ENCODE measurements at places on chromosomes 12 and 14.

GRCh38 chr14:24064091-24064795 lies 7.1 kb upstream of the CPNE6 start:
- no peak for DNase-seq

- DNase-seq: no peak
These were observed 15.1 kb downstream of the XRCC3 start for GRCh38 chr14:103699901-103700752.

- DNase-seq: peak; percentile 56
These were observed 308.1 kb downstream of the RPAP3 start for GRCh38 chr12:47397664-47398281.

DNA sequence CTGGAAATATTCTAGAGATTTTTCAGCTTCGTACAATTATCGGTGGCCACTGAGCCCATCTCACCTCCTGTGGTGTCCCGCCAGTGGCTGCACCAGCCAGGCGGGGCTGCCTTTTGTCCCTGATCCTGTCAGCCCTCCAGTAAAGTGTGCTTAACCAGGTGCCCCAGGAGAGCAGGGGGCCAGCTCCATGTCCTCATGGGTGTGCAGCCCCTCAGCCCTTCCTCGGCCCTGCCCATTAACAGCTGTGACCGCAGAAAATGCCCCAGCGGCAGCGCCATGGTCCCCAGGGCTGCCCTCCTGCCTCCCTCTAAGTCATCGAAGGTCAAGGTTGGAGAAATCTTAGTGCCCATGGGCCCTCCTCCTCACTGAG lies 188.5 kb downstream of the ZFP36L1 start:
- DNase-seq: no peak

- DNase-seq: no peak
These were observed 7.8 kb downstream of the PPTC7 start for GRCh38 chr12:110575326-110575725.

DNA sequence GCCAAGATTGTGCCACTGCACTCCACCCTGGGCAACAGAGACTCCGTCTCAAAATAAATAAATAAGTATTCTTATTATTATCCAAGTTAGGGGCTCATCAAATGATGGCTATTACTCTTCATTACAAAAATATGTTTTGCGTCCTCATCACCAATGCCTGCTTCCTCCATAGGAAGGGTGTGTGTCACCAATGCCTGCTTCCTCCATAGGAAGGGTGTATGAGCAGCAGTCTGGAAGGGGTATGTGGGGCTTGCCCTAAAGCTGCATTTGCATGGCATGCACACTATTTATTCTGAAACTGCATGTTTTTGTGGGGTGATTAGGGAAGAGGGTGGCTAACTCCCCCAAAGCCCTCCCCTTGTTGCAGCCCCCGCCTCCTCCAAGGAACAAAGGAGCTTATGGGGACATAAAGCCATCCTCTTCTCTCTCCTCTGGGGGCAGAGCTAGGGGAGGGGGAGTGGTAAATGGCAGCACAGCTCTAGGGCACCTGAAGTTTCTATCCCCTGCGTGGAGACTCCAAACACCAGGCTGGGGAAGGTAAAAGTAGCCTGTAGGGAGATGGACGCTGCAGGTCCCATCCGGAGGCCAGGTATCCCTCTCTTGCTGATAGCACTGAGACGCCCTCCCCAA lies 1.3 kb downstream of the CAMKK2 start:
- DNase-seq: no peak

GRCh38 chr12:3923021-3923420 lies 49.8 kb upstream of the PARP11 start:
- no peak for DNase-seq

DNA sequence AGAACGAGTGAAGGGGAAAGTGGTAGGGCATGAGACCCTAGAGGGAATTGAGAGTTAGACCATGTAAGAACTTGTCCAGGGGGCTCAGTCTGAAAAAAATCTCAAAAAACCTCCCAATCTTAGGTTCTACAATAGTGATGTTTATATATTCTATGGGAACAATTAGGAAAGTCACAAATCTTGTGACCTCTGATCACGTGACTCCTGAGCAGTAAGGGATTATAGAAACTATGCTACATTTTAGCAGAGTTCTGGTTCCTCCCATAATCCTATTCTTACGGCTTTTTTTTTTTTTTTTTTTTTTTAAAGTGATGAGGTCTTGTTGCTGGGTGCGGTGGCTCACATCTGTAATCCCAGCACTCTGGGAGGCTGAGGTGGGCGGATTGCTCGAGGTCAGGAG lies 5.8 kb downstream of the ADCK1 start:
- DNase-seq: no peak

DNA sequence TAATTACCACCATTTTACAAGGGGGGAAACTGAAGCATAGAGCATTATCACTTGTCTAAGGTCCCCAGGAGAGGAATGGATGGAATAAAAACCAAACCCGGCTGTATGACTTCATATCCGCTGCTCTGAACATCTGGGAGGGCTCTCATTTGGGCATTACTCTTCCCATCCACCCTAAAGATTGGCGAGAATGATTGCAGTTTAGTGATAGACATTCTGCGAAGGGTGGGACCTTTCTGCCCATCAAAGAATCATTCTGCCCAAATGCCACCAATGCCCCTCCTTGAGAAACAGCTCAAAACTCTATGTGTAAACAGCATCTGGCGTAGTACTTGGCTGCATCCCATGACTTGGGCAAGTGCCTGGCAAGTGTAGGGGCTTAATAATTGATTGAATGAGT lies 11.6 kb downstream of the CHST11 start:
- no peak for DNase-seq

- no peak for DNase-seq
These were observed 48.7 kb upstream of the NAV3 start for GRCh38 chr12:77782034-77782433.

DNA sequence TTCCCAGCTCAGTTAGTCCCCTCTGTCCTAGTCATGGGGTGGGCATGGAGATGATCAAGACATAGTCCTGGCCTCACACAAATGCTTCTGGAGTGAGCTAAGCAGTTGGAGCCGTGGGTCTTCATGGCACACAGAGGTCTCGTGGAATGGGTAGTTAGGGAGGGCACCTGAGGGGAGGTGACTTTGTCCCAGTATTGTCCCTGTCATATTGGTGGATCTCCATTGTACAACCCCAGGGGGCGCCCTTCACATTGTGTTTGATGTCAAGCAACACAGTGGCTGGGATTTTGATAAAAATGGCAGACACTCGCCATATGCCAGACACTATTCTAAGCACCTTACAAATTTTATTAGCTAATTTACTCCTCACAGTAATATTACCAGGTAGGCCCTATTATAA lies 175.4 kb upstream of the LHX5 start:
- DNase-seq: no peak

DNA sequence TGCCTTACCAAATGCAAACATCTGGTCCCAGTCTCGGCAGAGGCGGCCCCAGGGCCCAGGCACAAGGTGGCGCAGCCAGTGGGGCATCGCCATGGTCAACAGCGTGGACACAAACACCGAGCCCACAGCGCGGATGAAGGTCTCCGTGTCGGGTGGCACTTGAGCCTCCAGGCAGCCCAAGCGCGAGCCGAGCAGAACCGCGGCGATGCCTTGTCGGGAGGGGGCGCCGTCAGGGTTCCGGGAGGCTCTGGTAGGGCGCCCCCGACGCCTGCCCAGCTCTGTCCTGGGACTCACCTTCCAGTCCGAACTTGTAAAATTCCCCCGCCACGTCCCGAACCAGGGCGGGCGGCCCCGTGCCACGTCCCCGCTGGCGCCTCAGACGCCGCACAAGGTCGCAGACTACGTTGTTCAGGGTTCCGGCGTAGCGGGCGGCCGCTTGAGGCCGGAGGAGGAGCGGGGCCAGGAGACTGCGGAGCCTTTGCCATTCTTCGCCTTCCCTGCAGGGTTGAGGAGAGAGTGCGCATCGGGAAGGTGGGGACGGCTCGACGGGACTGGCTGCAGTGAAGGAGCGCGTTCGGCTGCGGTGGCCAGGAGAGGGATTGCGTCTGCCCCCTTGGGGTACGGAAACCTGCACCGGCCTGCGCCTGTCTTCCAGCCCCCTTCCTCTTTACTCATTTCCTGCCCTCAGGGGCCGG lies 1.7 kb downstream of the CYP27B1 start:
- DNase-seq: peak; percentile 50

GRCh38 chr14:67332468-67332867 lies 27.1 kb downstream of the ATP6V1D start:
- DNase-seq: no peak

GRCh38 chr12:26750531-26751175 lies 82.3 kb downstream of the ITPR2 start:
- DNase-seq: no peak

DNA sequence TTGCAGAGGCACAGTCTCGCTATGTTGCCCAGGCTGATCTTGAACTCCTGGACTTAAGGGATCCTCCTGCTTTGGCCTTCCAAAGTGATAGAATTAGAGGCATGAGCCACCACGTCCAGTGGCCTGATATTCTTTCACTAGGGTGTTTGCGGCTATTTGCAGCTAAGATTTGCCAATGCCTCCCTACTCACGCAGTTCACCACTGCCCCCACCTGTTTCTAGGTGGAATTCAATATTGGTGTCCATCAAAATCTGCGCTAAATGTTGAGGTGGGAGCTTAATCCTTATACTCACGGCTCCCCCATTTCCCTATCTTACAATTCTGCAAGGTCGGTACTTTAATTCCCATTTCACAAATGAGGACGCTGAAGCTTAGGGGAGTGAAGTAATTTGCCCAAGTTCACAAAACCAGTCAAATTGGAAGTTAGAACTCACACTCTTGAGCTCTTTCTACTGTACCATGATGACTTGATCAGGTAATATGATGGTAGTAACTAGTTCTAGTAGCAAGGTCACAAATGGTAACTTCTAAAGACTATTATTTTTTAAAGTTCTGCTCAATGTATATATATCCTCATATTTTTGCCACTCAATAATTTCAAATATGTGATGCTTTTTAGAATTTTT lies 22.1 kb upstream of the LRRC9 start:
- DNase-seq: no peak

DNA sequence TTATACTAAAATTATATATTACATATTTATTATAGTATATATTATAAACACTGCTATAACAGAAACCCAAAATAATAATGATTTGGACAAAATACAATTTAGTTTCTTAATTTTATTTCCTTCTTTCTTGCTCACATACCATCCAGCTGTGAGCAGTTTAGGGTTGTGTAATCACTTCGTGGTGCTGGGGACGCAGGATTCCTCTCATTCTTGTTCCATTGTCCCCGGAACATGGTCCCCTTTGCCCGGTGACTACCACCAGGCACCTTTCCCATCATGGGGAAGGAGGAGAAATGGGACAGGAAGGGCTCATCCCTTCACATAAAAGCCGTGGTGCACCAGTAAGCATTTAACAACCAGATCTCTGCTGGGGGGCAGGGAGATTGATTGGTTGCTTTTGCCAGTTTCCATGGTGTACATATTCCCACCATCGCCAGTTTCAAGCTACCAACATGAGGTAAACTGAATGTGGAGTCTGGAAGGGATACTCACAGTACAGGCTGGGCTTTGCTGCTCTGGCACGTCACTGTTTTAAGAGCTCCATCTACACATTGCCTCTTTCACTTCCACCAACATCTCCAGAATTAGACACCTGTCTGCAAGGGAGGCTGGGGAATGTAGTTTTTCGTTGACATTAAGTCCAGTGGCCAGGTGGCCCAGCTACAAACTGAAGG lies 191.5 kb downstream of the TMEM132C start:
- no peak for DNase-seq

- peak; percentile 95 for DNase-seq
These were observed 9.2 kb downstream of the PHB2 start for GRCh38 chr12:6961278-6961694.

GRCh38 chr12:75480469-75480949 lies at the start of gene GLIPR1:
GLIPR1 (plus strand) TSS chr12:75480755; CDS start chr12:75480881, 126 bp downstream.
- DNase-seq: peak; percentile 45

- no peak for DNase-seq
These were observed 64.5 kb upstream of the NAV3 start for GRCh38 chr12:77766224-77766623.

- DNase-seq: no peak
These were observed 159.3 kb downstream of the PDE3A start for GRCh38 chr12:20527417-20528163.

GRCh38 chr12:52487211-52487610 lies 5.8 kb downstream of the KRT6A start:
- DNase-seq: no peak

GRCh38 chr12:102953221-102953620 lies 4.3 kb upstream of the ASCL1 start:
- no peak for DNase-seq
